NCI-H187 (cell line): ENCODE measurements at places on chromosomes 1 and 21.

DNA sequence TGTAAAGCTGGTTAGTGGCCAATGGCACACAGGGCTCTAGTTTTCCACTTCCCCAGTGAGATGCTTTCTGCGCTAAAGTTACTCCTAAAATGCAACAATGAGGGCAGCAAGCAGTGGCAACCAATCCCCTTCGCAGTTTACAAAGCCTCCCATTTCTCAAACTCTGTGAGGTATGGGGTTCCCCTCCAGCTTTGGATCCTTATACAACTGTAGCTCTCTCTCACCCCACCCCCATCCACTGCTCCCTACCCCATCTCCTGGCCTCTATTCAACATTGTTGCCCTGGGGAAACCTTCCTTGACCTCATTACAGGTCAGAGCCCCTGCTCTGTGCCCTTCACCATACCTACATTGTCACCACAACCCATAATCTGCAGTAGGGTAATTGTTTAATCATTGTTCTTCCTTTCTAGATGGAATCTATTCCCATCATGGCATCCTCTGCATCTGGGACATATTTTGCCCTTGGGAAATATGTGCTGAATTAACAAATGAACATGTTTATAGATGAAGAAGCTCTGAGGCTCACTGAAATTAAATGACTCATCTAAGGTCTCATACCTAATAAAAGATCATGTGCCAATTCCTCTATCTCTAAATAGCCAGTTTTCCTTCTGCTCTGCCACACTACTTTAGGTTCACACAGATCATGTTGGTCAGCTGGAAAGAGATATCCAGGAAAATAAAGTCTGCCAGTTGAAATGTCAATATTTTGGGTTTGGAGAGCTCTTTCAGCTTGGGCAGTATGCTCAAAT, 12.6 kb downstream of the KIAA0040 start:
- DNase-seq, result no peak

GRCh38 chr1:153534226-153534924, 1.4 kb downstream of the S100A6 start:
- DNase-seq, result no peak

DNA sequence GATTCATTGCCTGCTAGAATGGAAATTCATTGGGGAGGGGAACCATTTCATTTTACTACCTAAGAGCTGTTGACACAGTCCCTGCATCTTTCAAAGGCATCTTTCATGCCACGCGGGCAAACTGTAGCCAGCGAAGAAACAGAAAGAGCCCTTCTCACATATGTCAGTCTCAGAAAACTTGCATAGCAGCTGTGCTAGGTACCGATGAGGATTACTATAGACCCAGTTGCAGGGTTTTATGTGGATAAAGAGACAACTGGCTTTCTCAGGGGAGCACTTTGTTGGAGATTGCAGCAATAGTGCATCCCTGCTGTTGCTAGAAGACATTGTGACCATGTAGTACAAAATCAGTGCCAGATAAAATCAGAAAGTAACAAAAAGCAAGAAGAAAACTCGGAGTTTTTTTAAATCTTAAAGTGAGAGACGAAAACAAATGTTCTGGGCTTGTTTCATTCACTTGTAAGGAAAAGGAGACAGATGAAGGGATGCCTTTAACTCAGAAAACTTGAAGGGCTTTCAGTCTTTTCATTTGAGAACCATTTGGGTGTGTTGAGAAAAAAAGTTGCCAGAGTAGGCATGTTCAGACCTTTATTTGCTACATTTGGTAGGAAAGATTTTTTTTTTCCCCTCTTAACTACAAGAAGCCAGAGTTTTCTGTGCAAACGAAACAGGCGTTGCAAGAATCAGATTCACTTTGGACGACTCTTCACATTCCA, 804.1 kb downstream of the USP25 start:
- no peak for DNase-seq

DNA sequence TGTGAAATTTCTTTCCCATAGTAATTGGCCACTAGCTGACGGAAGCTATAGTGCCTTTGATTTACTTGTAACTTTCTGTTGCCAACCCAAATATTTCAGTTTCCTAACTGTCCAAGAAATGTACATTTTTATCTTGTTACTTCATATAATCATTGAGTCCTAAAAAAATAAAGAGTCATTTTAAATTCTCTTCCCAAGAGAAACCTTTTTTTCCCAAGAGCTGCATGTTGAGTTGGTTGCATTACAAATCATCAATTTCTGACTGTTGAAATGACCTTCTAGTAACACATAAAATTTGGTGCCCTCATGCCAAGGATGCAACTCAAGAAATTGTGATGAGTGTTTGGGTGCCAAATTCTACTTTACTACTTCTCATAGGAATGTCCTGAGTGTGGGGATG, 61.0 kb downstream of the HMCN1 start:
- DNase-seq, result no peak

GRCh38 chr21:14844001-14844400, 220.8 kb downstream of the NRIP1 start:
- no peak for DNase-seq

DNA sequence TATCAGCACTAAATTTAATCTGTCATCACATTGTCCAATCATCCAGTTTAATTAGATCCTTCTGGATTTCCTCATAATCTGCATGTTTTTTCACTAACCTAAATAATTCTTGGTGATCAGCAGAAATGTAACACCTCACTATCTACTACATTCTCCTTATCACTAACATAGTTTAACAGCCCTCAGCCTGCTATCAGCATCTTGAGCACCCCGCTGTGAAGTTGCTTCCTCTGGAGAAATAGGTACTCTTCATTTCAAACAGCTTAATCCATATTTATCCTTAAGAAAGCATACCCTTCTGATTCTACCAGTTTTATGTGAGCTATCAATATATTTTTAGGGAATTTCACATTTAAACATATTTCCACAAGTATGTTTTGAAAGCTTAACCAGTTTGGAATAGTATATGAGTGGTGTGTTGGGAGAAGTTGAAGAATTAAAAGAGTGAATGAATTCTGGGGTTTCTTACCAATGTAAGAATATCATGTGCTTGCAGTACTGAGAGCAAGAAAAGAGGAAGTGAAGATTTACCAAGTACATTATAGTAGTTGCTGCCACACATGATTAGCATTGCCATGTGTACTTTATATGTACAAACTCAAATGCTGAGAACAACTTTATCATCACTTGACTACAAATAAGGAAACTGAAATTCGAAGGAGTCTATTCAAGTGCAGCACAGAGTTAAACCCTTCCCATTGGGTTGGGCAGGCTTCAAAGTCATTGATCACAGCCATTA, 771.1 kb upstream of the ADGRL4 start:
- DNase-seq, result no peak

GRCh38 chr1:8864713-8865344, 13.7 kb downstream of the ENO1 start:
- no peak for DNase-seq

DNA sequence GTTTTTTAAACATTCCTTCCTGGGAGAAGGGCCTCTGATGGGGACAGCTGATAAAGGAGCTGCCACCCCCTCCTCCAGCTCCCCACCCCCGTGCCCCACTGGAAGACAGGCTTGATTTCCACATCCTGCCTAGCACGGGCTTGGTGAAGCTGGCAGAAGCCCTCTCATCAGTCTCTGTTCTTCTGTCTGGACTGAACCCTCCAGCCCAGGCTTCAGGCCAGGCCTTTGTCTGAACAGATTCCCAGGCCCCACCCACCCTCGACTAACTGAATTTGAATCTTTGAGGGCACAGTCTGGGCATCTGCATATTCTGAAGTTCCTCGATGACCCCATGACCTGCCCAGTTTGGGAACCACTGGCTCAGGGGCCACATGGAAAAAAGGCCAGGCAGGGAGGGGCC, 75.3 kb downstream of the CD58 start:
- no peak for DNase-seq

GRCh38 chr1:154714638-154715037, 106.7 kb upstream of the ADAR start:
- no peak for DNase-seq

GRCh38 chr1:228464487-228464983, 22.6 kb upstream of the RNF187 start:
- no peak for DNase-seq

DNA sequence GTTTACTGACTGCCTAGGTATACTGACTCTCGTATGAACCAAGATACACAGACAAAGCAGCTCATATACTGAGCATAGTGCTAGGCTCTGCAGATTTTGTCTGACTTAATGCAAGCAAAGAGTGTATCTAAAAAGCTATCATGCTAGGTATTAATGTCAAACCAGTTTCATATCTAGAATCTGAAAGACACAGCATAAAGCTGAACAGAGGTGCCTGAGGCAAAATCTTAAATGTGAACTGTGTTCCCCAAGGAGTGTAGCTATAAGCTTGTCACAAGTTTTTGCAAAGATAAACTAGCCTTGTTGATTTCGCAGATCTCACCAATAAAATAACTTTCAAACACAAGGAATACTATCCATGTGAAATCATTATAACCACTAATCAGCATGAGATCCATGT, 18.1 kb downstream of the JAK1 start:
- DNase-seq, result no peak
